ENCODE measurements at places on chromosomes 2 and 18.

GRCh38 chr18:72155327-72155726, 388.8 kb downstream of the CBLN2 start:
- no peak for DNase-seq

GRCh38 chr2:226934546-226935201, 98.8 kb downstream of the RHBDD1 start:
- DNase-seq, result no peak

DNA sequence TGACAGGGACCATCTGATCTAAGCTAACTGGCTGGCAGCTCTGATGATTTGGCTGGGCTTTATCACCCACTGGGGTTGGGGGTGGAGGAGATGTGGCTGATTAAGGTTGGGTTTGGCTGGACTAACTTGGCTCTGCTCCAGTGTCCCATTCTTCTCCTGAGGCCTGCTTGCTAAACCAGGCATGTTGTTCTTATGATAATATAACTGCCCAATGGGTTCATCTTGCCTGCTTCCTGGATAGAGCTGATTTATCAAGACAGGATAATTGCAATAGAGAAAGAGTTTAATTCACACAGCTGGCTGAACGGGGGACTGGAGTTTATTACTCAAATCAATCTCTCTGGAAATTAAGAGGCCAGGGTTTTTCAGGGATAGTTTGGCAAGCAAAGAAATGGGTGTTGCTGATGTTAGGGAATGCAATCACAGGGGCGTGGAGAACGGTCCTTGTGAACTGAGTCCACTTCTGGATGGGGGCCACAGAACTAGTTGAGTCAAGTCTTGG, 150.4 kb downstream of the PTH2R start:
- DNase-seq, result no peak

DNA sequence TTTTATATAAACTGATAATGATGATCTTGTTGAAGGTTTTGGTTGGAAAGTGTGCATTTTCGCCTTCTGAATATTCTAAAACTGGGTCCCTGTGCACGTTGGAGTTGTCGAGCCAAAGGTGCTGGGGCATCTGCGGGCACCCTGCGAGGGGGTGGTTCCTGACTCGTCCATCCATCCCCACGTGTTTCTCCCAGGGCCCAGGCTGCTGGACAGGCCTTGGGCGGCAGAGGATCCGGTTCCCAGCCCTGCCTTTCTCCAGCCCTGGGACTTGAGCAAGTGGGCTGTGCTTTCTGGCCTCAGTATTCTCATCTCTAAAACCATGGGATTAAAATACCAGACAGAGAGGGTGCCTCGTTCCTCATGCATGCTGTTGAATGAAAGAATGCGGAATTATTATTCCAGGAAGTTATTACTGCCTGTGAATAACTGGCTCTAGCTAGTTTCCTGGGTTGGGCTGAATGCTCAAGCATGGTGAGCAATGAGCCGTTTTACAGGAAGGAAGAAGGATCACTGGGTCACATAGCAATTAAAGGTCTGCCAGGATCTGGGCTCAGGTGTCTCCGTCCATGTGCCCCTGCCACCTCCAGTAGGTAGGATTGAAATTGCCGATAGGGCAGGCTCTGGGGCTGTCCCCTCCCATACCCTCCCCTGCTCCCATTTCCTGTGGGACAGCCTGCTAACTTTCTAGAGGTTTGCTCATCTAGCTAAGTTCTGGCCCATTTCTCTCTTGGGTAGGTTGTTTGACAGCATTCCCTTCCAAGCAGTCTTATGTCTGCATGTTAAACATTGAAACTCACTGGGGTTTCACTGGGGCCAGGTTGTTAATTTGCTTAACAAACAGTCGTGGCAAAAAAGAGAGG, 77.2 kb upstream of the HS6ST1 start:
- DNase-seq, result no peak

GRCh38 chr2:16311521-16312440, 353.9 kb downstream of the CYRIA start:
- no peak for DNase-seq

DNA sequence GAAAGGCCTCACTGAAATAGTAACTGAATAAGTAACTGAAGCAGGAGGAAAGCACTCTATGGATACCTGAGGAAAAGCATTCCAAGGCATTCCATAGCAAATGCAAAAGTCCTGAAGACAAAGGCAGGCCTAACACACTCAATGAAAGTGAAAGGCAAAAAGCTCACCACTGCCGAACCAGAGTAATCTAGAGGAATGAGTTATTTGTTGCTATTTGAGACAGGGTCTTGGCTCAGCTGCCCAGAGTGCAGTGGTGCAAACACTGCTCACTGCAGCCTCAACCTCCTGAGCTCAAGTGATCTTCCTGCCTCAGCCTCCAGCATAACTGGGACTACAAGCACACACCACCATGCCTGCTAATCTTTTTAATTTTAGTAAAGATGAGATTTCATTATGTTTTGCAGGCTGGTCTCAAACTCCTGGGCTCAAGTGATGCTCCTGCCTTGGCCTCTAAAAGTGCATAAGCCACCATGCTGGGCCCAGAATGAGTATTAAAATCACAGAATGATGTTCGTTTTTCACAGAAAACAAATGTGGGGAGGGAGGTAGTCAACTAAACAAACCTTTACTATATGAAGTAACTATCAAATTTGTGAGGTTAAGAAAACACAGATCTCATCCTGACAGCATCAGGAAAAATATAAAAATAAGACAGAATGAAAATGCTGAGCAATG, 17.9 kb downstream of the PIAS2 start:
- DNase-seq, result no peak

- no peak for DNase-seq
Measured at GRCh38 chr2:158663796-158664195, 131.3 kb upstream of the DAPL1 start.

GRCh38 chr2:24410976-24411375, 50.6 kb upstream of the ITSN2 start:
- DNase-seq, result no peak

DNA sequence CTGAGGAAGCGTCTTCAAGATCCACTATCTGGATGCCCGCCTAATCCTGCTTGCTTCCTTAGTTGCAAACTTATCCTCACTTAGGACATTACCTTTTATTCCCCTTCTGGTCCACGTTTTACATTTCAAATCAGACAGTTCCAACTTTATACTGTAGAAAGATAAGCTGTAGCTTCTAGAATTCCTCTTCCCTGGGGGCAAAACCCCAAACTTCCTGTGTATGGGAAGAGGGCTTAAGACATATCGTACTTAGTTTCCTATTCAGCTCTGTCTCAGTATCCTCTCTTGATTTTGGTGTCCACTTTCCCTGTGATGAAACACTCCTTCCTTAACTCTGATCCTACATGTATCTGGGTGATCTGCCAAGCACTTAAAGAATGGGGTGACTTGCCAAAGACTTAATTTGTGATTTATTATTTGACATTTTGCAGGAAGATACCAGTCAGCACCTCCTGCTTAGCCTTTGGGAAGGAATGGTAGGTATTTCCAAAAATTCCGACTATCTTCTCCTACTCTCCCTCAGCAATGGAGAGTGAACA, 245.2 kb downstream of the CDCA7 start:
- no peak for DNase-seq

- DNase-seq, result no peak
Measured at GRCh38 chr2:124145982-124146381, 120.9 kb downstream of the CNTNAP5 start.

- no peak for DNase-seq
Measured at GRCh38 chr2:12935796-12936195, 219.1 kb downstream of the TRIB2 start.

DNA sequence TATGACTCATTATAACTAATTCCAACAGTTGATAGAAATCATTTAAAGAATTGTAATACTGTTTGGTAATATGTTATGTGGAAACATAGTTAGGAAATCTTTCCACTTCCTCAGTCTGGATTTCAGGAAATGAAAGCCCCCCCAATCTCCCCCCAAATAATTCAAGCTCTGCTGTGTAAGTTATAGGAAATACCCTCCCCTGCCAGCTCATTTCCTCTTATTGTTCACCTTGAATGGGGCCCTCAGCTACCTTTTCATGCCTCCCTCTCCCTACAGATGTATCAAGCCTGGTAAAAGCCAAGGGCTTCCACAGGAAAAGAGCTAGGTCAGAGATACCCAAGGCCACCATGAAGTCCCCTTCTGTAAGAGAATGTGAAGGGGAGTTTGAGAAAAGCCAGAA, 155.5 kb downstream of the CNTNAP5 start:
- no peak for DNase-seq

- no peak for DNase-seq
Measured at GRCh38 chr2:99652862-99653261, 163.0 kb upstream of the REV1 start.

DNA sequence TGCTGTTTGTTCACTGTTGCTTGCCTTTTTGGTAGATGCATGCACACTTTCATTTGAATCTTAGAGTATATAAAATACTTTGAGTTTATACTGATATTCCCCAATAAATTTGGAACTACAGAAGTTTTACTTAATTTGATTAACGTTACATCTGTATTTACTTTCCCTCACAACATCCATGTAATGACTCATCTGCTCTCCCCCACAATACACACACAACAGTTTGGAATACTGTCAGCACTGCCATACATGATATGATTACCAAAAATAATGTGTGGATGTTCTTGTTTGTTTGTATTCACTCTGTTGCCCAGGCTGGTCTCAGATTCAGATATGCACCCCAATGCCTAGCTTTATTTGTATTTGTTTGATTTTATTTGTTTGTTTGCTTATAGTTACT, 144.2 kb downstream of the WDR7 start:
- no peak for DNase-seq

- DNase-seq, result no peak
Measured at GRCh38 chr2:189506514-189506976, 65.3 kb downstream of the WDR75 start.

GRCh38 chr18:66167829-66168684, 417.2 kb downstream of the CDH7 start:
- no peak for DNase-seq

GRCh38 chr2:56127463-56128152, 56.2 kb upstream of the CCDC85A start:
- DNase-seq, result no peak

DNA sequence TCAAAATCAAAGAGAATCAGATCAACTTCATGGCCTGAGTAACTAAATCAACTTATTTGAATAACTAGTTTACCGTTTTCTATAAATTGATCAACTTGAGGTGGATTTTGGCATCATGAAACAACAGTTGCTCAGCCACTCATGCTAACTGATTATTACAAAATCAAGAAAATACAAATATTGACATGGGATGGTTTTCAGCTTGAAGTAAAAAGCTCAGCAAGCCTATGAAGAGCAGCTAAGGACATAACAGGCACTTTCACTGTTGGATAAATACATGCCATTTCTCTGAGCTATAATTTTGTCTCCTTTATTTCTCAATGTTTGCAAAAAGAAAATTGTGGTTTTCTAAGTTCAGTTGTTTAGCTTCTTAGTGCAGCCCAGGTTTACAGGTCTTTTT, 18.9 kb downstream of the SRD5A2 start:
- DNase-seq, result no peak

Data from NCI-H1436 treated with DMSO at 0.1 percent for 48 hours (cell line).